Stimulated activated naive CD4-positive, alpha-beta T cell treated with Interleukin-2 at 50 U/mL for 16 hours (primary cell): ENCODE measurements at places on chromosomes 7 and 10.

- no peak for DNase-seq
Observed at GRCh38 chr10:129522041-129522585, 55.1 kb downstream of the MGMT start.

- DNase-seq, result no peak
Observed at GRCh38 chr7:24871770-24872169, 108.2 kb downstream of the OSBPL3 start.

DNA sequence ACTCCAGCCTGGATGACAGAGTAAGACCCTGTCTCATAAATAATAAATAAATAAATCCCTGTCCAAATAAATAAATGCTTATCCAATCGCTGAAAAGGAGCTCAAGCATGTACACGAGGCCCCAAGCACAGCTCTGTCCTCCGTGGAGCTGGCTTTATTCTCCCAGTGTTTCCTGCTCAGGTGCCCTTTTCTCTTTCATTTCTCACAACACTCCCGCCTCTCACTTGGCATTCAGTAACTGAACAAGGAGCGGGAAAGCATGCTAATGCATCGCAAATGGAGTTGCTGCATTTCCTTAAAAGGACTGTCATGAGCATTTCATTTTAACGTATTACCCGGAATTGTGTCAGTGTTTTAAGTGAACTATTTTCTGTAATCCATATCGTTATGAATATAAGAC is 210.9 kb upstream of the C7orf33 start:
- no peak for DNase-seq

DNA sequence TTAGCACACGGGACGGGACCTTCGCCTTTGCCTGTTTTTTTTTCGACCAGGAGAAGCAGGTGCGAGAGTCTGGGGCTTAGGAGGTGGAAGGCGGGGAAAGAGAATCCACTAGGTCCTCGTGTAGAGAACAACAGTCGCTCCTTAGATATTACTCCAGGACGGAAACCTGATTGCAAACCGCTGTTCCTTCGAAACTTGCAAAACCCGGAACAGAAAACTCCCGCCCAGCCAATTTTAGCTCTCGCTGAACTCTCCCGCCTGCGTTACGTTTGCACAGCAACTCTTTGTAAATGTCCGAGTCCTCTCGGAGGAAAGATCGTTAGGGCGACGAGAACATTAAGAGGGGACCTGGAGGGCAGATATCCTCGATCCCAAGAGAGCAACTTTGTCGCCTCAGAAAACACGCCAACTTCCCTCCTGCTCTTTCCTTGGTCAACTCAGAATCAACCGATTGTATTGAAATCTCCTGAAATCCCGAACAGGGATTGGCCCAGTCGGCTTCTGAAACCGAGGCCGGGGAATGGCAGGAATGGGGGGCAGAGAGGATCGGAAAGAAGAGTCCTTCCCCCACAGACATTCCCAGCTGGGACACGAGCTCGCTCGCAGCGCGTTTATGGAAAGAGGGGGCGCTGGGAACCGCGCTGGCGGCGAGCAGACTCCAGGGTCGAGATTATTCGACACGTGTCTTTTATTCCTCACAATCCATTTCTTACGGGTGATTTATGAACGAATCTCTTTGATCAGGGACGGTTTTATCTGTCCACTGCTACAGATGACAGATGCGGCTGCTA is 9.9 kb downstream of the TWIST1 start:
- DNase-seq, result no peak

DNA sequence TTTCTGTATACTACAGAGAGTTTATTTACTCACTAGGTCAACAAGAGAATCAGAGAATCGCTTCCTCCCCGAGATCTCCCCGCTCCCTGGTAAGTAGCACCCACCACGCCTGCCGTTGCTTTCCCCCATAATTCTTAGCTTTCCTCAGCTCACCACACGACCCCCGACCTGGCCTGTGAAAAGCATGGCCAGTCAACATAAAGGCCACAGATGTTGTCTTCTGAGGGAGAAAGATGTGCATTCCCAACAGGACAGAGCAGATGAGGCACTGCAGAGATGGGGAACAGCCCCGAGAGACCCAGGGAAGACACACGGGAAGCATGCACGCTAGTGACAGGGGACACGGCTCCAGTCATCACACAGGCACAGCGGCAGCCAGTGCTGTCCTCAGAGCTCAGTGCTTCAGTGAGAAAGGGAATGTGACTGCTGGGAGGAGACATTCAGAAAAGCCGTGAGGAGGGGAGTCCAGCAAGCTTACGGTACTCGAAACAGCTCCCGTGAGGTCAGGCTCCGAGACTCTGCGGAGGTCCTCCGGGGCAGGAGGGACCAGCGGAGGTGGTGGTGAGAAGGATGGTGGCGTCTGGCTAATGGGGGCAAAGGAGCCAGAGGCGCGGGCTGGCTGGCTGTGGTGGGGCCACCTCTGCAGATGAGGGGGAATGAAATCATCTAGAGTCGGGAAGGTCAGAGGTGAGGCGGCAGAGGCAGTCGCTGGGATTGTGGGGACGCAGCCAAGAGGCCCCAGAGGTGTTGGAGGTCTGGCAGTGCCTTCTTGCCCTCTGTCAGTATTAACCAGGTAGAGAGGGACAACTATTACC is 123.4 kb upstream of the PDLIM1 start:
- no peak for DNase-seq

DNA sequence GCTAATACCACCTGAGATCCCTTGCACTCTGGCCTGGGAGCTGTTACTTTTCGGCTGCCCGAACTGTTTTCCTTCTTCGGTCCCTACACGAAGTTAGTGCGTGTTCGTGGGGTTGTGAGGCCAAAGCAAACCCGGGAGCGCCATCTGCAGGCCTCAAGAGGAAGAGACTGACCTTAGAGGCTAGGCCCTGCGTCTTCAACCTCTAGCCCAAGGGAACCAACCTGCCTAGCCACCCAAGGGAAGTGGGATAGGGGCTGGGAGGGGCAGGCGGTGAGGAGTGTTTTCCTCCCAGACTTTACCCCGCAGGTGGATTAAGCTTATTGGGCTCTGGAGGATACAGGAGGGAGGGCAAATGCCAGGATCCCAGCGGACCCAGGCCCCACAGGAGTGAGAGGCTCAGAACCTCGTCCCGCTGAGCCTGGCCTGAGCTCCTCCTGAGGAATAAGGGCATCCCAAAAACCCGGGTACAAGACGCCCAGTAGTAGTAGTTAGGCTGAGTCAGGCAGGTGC is 1.7 kb upstream of the PAX2 start:
- DNase-seq, result peak; percentile 19

GRCh38 chr7:40221836-40222235 is 87.0 kb downstream of the SUGCT start:
- DNase-seq, result no peak

- DNase-seq, result no peak
Observed at GRCh38 chr10:114867365-114867764, 45.8 kb downstream of the FHIP2A start.

DNA sequence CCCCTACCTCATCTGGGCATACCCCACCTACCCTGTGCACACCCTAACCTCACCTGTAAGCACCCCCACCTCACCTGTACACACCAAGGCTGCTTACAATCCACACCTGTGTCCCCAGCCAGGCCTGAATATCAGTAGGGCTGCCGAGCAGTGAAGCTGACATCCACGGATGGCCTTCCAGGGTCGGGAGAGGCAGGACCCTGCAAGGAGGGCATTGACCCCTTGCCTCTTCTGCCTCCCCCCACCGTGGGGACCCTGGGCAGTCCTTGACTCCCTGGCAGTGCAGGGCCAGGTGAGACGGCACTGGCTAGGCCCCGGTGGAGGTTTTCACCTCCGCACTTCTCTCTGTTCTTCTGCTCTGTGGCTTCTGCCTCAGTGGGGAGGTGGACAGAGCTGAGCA is 37.6 kb upstream of the ELFN1 start:
- DNase-seq, result no peak

DNA sequence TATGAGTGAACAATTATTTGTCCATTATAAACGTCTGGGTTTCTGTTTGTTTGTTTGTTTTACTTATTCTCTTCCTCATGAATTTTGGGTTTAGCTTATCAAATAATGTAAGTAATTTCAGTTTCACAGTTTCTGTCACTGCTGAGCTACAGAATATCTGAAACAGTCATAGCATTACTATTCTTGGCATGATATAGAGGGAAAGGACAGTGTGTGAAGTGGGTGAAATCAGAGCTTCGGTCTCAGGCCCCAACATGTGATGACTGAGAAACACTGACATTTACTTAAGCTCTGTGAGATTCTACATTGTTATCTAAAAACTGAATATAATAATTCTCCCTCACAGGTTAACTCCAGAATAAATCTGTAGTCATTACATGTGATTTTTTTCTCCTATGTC is 8.8 kb upstream of the OR6V1 start:
- no peak for DNase-seq

DNA sequence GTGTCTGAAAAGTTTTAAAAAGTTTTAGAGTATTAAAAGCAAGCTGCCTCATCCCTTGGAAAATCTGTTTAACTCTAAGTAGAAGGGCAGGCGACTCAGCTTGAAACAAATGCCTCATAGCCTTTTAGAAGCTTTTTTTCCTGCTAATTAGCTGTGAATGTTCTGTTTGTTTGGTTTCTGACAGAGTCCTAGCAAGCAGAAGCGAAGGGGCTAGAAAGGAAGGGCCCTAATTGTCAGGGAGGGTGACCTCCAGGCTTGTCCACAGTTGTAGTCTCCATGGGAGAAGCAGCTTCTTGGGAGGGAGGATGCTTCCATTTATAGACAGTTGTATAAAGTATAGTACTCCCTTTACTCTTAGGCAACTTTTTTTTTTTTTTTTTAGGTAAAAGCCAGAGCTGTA is 90.9 kb downstream of the DNAJC1 start:
- DNase-seq, result no peak

GRCh38 chr10:14087566-14087965 is 243.2 kb downstream of the FRMD4A start:
- no peak for DNase-seq

DNA sequence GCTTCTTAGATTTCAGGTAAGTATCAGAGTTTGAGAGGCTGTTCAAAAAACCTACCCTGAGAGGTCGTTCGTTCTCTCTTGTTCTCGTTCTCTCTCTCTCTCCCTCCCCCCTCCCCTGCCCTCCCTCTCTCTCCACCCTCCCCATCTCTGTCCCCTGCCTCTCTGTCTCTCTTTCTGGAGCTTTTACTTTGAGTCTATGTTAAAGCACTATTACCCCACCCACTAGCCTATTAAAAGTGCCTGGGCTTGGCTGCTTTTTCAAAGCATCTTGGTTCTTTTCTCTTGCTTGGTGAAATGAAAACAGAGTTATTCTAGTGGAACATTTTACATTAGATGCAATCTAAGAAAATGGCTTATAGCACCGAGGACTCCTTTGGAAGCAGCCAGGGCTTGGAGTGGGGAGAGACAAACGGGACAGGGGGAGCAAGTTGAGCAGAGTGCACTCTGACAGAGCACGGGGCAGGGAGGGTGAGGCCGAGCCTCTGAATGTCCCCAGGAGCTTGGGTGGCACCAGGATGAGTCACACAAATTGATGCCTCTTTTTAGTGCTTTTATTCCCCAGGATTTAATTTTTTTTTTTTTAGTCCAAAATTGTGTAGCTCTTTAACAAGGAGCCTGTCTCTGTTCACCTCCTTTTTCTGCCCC is 134.3 kb downstream of the CFAP58 start:
- no peak for DNase-seq

GRCh38 chr10:31000867-31001266 is 30.8 kb downstream of the ZNF438 start:
- no peak for DNase-seq

DNA sequence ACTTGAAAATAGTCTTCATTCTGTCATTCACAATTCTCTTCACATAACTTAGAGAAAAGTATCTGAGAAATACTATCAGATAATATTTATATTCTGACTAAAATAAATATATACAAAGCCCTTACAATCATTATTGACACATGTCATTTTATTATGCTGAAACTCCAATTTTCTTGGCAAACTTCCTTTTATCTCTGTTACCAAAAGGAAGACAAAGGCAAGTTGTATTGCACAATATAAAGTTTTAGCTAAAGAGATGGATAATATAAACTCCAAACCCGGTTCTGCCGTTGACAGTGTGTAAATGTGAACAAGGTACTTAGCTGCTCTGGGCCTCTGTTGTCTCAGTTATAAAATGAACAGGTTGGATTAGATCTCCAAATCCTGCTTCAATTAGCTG is 99.0 kb upstream of the MDFIC start:
- DNase-seq, result no peak

DNA sequence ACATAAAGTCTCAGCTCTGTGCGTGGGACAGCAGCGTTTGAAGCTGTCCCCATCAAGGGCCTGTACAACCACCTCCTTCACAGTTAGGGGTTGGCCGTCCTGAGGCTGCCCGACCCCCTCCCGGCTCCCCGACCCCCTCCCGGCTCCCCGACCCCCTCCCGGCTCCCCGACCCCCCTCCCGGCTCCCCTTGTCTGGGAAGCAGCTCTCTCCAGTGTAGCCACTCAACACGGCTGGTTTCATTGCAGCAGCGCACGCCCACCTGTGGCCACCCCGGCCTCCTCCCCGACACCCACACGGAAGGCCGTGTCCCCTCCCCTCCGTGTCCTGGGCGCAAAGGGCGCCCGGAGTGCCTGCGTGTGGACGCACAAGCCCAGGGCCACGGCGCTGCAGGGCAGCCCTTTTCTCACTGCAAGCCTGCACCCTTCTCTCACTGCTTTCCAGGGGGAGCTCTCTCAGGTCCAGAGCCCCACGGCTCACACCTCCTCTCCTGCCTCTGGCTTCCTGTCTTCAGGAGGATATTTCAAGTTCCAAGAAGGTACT is 20.9 kb upstream of the FAM20C start:
- no peak for DNase-seq

DNA sequence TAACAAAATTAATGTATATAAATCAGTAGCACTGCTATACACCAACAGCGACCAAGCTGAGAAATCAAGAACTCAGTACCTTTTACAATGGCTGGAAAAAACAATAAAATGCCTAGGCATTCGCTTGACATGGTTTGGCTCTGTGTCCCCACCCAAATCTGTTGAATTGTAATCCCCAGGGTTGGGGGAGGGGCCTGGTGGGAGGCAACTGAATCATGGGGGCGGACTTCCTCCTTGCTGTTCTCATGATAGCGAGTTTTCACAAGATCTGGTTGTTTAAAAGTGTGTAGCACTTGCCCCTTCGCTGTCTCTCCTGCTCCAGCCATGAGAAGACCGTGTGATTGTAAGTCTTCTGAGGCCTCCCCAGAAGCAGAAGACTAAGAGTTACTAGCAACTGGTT is 8.6 kb downstream of the ZNF786 start:
- DNase-seq, result no peak

GRCh38 chr7:37027557-37028341 is 303.5 kb upstream of the AOAH start:
- no peak for DNase-seq

- no peak for DNase-seq
Observed at GRCh38 chr10:79923145-79923544, 25.8 kb downstream of the SFTPD start.

- peak; percentile 49 for DNase-seq
Observed at GRCh38 chr10:133278577-133279265, 2.1 kb upstream of the ADAM8 start.

- DNase-seq, result no peak
Observed at GRCh38 chr7:8982338-8982992, 549.1 kb downstream of the NXPH1 start.

GRCh38 chr10:128563904-128564303 is 437.7 kb upstream of the MKI67 start:
- no peak for DNase-seq
